MCF 10A (cell line): ENCODE measurements at places on chromosomes 2 and 18. TPM values are rescaled to one million over a fixed set of nuclear protein-coding genes. Genes with fewer than 3 reads are reported as not detected.
A peak's percentile ranks its signal among the peaks of the same experiment; 100 is the strongest.

DNA sequence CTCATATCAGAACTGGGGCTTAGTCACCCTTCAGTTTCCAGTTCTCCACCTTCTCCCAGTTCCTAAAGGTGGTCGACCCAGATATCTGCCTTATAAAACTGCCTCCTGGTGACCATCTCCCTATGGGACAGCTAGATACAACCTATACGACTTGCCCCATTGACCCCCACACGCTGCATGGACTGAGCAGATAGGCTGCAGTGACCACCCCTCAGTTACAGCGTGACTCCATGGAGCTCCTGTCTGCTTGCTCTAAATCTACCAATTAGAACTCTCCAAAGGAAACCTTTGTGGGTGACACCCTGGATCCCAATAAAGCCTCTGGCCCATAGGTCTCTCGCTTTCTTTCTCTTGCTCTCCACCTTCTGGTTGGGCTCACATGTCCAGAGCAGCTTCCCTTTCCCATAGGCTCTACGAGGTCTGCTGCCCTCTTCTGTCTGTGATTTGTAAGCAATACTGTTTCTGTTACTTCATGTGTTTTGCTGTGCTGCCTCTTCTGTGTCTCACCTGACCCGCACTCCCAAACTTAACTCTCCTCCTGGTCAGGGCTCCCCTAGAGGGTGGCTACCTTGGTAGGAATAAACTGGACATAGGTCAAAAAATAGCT lies 971.3 kb upstream of the FAM98A start:
- peak; percentile 35 for DNase-seq

GRCh38 chr2:196660244-196660643 lies 20.7 kb downstream of the CCDC150 start:
- DNase-seq, result peak; percentile 1

DNA sequence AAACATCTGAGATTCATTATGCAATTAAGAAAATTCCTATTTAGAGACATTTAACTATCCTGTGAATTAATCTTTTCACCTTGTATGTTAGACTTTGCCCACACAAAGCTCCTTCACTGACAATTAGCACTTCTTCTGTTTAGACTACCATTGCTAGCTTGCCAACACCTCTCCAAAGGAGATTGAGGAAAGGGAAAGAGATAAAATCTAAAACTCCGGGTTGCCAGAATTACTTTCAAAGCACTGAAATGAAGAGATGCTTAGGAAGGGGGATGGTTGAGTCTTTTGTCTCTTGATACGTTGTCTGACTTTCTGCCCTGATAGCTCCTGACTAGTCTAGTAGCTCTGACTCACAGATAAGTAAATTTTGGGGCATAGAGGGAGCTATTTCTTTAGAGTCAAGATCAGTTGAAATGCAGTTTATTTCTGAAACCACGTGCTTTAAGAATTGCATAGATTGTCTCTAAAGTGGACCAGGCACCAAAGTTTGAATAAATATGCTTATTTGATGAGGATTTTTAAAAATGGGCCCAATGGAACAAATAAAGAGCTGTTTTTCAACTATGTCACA lies 74.1 kb upstream of the DSEL start:
- peak; percentile 31 for DNase-seq

DNA sequence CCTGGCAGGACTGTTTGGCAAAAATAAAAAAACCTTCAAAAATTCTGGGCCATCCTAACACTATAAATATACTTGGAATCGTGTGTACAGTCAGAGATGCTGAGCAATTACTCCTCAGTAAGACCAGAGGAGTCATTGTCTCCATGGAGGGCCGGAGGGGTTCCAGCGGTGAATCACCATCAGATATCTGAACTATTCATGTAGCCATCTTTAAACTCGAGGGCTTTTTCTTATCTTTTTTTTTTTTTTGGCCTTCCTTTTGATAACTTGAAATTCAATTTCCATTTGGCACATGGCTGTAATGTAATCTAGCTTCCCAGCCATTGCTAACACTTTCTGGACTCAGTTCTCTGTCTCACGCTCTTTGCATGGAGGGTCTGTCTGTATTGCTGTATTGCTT lies 7.4 kb upstream of the FHL2 start:
- peak; percentile 58 for DNase-seq

- DNase-seq, result no peak
Observed at GRCh38 chr18:49566217-49566770, 4.4 kb downstream of the LIPG start.

DNA sequence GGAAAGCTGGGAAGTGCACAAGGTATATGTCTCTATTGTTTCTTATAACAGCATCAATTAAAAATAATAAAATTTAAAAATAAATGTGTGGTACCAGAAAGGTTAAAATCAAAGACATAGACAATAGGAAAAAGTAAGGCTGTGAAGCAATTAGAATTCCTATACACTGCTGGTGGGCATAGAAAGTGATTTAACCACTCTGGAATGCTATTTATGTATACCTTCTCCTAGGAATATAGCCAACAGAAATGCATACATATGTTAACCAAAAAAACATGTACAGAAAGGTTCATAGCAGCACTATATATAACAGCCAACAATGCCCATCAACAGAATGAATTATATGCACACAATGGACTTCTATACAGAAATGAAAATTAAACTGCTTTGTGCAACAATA lies 43.0 kb downstream of the WDSUB1 start:
- DNase-seq, result peak; percentile 13

- peak; percentile 4 for DNase-seq
Observed at GRCh38 chr18:76658627-76659026, 163.6 kb upstream of the ZNF516 start.

DNA sequence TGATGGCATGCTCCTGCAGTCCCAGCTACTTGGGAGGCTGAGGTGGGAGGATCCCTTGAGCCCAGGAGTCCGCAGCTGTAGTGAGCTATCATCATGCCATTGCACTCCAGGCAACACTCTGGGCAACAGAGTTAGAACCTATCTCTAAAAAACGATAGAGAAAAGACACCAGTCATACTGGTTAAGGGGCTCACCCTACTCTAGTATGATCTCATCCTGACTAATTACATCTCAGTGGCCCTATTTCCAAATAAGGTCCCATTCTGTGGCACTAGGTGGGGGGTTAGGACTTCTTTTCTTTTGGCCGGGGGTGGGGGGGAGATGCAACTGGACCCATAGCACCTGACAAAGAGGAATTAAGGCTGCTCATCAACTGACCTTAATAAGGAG lies 163.2 kb upstream of the NCK2 start:
- no peak for DNase-seq

DNA sequence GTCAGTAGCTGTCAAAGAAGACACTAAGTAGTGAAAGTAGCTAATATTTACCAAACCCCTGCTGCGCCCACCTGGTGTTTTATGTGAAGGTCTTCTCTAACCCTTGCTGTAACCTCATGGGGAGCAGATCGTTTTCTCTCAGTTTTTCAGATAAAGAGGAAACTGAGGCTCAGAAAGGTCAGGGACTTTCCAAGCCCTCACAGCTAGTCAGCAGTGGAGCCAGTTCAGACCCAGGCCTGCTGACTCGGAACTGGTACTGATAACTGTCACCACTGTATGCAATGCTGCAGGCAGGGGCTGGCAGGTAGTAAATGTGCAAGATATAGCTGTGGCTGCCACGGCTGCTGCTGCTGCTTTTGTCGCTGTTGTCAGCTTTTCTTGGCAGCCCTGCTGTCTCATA lies 69.1 kb downstream of the LRRFIP1 start:
- DNase-seq, result no peak

DNA sequence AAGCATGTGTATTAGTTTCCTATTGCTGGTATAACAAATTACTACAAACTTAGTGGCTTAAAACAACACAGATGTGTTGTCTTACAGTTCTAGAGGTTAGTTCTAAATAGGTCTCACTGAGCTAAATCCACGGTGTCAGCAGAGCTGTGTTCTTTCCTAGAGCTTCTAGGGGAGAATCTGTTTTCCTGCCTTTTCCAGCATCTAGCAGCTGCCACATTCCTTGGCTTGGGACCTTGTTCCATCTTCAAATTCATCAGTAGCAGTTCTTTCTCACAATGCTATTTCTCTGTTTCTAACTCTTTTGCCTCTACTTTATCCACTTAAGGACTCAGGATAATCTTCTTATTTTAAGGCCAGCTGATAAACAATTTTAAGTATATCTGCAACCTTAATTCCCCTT lies 32.2 kb upstream of the CREB1 start:
- DNase-seq, result no peak

DNA sequence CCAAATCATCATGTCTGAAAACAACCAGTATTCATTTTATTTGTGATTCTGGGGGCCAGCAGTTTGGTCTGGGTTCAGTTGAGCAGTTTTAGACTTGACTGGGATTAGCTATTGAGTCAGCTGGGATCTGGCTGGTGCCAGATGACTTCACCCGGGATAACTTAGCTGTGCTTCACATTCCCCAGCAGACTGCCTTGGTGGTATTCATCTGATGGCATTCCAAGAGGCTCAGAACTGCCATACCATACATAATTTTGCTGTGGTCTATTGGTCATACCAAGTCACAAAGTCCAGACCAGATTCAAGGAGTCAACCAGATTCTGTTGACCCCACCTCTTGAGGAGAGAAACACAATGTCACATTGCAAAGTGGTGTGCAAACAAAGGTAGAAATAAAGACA lies 7.8 kb upstream of the FSHR start:
- DNase-seq, result no peak

GRCh38 chr2:168336786-168337388 lies 89.5 kb upstream of the STK39 start:
- peak; percentile 86 for DNase-seq

DNA sequence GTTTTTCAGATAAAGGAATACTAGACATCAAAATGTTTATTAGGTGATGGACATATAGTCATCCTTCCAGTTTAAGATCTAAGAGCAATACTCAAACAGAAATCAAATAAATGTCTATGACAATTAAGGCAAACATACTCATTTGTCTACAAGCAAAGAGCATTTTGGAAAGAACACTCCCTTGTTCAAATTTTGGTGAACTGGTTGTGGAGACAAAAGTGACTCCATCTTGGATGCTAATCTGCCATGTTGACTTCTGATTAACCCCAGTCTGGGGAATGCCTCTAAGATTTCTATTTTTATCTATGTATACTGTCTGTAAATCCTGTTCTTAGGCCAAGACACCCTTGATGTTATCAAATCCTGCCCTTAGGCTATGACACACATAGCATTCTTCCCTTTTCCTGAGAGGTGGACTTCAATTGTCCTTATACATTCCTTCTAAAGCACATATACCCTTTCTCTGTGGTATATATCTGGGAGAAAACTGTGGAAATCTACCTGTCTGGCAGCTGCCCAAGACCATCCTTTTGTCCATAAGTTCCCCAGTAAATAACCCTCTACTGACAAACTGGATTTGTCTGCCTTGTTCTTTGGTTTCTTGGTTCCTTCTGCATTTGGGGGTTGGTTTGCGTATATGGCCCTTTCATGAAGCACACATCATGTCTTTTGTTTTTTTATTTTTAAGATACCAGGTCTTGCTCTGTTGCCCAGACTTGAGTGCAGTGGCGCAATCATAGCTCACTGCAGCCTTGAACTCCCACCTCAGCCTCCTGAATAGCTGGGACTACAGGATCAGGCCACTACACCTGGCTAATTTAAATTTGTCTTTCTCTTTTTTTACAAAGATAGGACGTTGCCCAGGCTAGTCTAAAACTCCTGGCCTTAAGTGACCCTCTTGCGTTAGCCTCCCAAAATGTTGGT lies 12.5 kb upstream of the PLEKHM3 start:
- DNase-seq, result no peak

- DNase-seq, result peak; percentile 1
Observed at GRCh38 chr2:953975-954686, 3.5 kb downstream of the SNTG2 start.

GRCh38 chr2:108633409-108633808 lies 85.9 kb upstream of the RANBP2 start:
- DNase-seq, result no peak

DNA sequence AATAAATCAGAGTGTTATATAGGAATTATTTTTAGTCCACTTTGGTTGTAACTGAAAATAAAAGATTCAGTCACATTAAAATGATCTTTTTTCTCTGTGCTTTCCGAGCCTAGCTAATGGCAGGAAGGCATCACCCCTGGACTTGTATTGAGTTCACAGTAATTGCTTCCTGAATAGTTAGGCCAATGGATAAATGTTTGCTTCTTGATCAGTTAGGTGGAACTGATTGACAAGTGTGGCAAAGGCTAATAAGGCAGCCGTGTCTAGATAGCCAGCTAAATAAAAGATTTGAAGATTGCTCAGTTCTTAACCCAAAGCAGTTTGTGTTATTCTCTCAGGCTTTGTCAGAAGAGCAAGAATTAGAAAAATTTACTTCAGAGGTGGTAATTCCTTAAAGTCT lies 20.8 kb downstream of the FAM171B start:
- no peak for DNase-seq

DNA sequence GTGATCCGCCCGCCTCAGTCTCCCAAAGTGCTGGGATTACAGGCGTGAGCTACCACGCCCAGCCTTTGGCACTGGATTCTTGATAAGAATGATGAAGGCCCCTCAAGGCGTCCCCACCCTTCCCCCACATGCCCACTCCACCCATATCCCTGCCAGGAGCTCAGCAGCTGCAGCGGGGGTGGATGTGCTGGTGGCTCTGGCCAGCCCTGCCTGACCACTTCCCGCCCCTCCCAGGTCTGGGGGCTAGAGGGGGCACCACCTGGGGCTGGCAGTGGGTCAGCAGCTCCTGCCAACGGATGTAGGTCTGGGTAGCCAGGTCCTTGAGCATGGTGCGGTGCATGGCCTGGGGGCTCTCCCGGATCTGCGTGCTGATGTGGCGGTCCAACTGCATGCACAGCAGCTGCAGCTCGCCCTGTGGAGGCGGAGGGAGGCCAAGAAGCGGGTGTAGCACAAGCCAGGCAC lies 7.8 kb upstream of the SEMA4C start:
- DNase-seq, result no peak

GRCh38 chr2:216082805-216083204 lies 1.1 kb downstream of the TMEM169 start:
- DNase-seq, result no peak

DNA sequence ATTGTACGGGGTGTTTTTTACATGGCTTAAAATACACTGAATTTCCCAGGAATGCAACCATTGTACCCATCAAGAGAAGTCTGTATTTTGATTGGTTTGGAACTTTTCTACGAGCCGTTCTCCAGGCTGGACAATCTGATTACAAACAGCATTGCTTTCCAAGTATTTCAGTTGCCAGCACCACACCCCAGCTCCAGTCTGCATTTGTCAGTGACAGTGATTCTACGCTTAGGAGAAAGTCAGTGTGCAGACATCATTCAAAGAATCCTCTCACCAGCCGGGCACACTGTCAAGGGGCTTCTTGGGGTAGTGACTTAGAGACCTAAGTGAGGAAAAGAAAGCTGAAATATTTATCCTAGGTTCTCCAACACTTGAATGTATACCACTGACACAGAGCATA lies 194.1 kb downstream of the ANAPC1 start:
- DNase-seq, result no peak

DNA sequence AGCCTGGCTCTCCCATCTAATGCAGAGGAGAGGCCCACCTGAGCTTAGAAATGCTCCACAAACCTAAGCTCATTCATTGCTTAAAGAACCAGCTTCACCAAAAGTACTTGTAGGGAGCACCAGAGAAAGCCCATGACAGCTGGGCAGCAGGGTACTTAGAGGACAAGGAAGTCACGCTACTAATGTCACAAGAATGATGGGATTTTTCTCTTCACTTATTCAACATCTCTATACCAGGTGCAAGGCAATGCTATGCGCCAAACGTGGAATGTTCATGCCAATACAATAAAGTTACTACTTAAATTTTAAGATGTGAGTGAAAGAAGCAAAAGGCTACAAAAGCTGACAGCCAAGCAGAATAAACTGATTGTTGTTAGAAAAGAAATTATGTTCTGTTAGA lies 36.0 kb downstream of the LONRF2 start:
- no peak for DNase-seq

SAP130 gene
- 18.8 and 23.5 TPM in 2 replicates for total RNA-seq

LINC00305 gene
- not detected in 2 replicates for total RNA-seq

GNAL gene
- total RNA-seq, result 1.6 and 2.3 TPM in 2 replicates

TMEM150A gene
- 12.5 and 14.5 TPM in 2 replicates for total RNA-seq

MRPL30 gene
- 39.1 and 42.5 TPM in 2 replicates for total RNA-seq

IL1RN gene
- 0.39 TPM in 1 of 2 replicates, not detected in the other for total RNA-seq

UGT1A8 gene
- not detected in 2 replicates for total RNA-seq

IL1R1 gene
- 5.2 and 6.0 TPM in 2 replicates for total RNA-seq
